AG20443 (cell line): ENCODE measurements at places on chromosomes 2 and 18.

GRCh38 chr2:149044500-149044899, 6.0 kb downstream of the LYPD6B start:
- no peak for DNase-seq

- no peak for DNase-seq
Observed at GRCh38 chr2:214560618-214561190, 149.8 kb downstream of the VWC2L start.

- DNase-seq = no peak
Observed at GRCh38 chr2:237113026-237113795, 27.5 kb downstream of the COPS8 start.

- no peak for DNase-seq
Observed at GRCh38 chr2:62568983-62569837, 63.2 kb upstream of the TMEM17 start.

DNA sequence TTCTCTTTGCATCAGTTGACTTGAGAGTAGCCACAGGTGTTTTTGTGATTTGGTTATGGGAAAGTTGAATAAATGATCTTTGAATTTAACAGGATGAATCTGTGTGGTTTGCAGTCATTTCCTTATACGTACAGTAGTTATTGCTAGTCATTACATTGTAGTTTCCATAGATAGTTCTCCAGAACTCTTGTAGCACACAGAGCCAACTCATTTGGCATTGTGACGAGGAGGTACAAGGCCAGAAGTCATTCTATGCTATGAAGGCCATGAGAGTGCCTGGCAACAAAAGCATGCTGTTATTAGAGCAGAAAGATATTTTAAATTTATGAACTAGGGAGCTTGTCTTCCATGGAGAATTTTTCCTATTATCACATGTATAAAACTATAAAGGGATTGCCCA, 973.0 kb upstream of the CHAC2 start:
- no peak for DNase-seq

GRCh38 chr2:20666005-20666303, 990 bp upstream of the GDF7 start:
- DNase-seq = no peak

DNA sequence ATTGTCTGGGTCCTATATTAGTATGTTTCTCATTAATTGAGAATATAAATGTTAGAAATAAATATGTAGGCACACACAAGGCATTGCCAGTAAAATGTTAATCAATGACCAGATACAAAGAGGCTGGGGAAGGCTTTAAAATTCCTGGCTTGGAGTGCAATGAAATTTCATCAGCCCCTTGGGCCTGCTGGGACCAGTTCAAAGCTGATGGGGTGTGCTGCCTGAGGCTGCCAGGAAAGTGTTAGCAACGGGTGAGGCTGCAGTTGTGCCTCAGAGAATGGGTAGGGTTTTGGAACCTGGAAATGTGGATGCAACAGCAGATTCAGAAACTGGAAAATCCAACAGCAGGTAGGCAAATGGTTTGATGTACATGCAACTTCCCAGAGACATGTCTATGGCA, 68.9 kb downstream of the DIPK1C start:
- no peak for DNase-seq

DNA sequence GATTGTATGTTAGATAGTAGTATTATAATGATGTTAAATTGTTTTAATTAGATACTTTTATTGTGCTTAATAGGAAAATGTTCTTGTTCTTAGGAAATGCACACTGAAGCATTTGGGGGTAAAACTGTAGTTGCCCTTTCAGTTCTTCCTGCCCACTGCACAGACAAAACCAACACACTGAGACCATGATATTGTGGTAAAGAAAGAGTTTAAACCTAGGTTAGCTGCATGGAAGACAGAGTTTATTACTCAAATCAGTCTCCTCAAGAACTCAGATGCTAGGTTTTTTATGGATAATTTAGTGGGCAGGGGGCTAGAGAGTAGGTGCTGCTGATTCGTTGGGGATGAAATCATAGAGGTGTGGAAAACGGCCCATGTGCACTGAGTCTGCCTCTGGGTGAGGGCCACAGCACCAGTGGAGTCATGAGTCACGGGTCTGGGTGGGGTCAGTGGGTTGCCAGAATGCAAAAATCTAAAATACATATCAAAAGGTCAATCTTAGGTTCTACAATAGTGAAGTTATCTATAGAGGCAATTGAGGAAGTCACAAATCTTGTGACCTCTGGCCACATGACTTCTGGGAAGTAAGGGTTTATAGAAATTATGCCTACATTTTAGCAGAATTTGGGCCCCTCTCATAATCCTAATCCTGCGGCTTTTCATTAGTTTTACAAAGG, 283.4 kb upstream of the FBXO11 start:
- no peak for DNase-seq

- no peak for DNase-seq
Observed at GRCh38 chr2:225566798-225567197, 167.3 kb downstream of the NYAP2 start.

DNA sequence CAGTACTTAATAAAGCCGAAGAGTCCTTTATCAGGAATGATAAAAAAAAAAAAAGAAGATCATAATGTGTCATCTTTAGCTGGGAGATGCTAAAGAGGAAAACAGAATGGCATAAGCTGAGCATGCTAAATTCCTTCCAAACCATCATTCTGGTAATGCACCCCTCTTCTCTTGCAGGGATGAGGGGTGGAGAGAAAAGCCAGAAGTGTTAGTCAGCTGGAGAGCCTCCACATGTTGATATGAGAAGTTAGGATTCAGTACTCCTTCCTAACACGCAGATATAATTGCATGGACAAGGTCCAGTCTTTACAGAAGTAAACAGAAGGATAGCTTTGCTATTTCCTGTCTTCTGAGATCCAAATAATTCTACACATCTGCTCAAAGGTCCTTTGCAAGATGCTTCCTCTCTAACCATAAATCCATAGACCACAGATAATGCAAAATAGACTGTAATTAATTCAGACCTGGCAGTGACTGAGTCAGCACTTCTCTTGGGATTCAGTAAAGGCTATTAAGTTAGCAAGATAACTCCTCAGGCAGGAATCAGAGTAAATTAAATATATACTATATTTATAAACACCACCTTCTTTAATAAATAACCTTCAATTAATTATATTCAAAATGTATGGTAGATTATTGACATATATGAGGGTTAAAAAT, 930.0 kb upstream of the KLHL29 start:
- DNase-seq = no peak

DNA sequence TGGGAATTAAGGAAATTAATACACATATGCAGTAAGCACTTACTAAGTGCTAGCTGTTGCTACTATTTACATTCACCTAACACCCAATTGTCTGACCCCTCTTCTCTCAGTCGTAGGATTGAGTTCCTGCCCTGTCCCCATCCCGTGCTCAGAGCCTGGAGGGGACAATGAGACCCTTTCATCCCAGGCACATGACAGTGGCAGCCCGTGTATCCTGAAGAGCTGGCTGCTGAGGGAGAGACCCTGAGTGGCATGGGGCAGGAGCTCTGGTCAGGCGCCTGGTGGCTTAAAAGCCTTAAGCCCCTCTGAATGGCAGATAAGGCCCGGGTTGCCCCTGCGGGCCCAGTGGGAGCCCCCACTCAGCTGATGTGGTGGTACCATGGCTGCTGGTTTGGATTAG, 99.0 kb downstream of the DYSF start:
- DNase-seq = no peak

DNA sequence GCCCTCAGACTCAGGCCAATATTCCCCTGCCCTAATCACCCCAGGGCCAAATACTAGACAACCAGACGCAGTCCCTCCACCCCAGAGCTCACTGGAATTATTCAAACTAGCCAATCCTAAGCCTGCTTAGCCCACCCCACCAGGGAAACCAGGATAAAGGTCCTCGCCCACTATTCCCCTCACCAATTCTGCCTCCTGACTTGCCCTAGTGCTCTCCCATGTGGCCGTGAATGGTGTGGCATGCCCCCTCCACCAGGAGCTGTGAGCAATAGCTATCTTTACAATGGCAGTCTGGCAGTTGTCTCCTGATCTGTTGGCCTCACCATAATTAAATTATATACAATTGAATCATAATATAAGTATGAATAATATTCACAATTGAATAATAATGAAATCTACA, 42.3 kb downstream of the FAM124B start:
- DNase-seq = peak; percentile 42

GRCh38 chr2:56375251-56375650, 191.5 kb downstream of the CCDC85A start:
- DNase-seq = no peak

DNA sequence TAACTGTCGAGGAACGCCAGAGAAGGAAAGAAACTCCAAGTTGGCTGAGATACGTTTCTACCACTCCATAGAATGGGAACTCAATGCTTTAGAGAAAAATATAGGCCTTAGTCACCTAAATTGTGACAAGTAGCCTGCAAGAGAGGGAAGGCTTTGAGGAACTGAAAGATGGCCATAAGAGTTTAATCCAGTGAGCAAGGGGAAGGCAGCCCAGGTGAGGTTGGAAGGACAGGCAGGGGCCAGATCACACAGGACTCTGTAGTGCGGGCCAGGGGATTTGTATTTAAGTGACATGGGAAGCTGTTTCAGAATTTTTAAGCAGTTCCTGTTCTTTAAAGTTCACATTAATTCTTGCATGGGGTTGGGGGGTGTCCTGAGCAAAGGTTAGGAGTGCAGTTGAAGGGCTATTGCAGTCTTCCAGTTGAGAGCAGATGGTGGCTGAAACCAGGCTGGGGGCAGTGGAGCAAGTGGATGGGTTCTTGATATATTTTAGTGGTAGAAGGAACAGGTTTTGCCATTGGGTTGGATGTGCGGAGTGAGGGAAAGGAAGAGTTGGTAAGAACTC, 138.9 kb upstream of the PELI1 start:
- no peak for DNase-seq

GRCh38 chr18:5518899-5519371, 24.9 kb downstream of the EPB41L3 start:
- DNase-seq = peak; percentile 49

- no peak for DNase-seq
Observed at GRCh38 chr2:43228756-43229659, 2.6 kb upstream of the ZFP36L2 start.

DNA sequence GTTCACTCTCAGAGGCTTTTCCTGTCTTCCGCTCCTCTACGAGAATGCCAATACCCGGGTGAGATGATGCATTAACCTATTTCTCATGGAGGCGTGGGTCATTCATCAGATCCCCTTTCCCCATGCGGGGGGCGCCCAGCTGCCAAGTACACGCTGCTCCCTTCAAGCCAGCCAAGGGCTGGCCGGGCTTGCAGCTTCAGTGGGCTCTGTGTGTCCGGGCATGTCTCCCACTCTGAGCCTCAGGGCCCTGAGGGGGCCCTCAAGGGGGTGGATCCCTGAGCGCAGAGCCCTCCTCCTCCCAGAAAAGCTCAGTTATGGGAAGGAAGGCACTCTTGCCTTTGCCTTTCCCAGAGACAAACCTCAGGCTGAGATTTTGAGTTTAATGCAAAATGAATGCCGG, 431.8 kb upstream of the MYT1L start:
- DNase-seq = no peak

DNA sequence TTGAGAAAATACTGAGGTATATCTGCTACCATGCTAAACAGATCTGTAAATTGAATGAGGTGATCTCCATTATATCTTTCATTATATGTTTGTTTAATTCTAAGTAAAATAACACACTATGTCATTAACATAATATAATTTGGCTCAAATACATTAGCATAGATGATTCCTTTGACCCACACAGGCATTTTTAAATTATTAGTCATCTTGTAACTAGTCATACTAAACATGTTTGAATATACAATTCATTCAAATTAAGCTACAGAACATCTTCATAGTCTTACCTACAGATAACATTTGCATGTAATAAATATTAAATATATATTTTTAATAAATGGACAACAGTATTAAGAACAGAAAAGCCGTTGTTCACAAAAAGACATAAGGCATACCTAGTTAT, 52.7 kb upstream of the KYNU start:
- no peak for DNase-seq

GRCh38 chr2:99880148-99880963, 262.0 kb downstream of the AFF3 start:
- peak; percentile 71 for DNase-seq
